Hair follicular keratinocyte (primary cell): ENCODE measurements at places on chromosomes 5 and 9. TPM values are rescaled to one million over a fixed set of nuclear protein-coding genes. Genes with fewer than 3 reads are reported as not detected.

The RLN1 gene
- 0.42 TPM in 1 of 2 replicates, not detected in the other for total RNA-seq

The RNF44 gene
- total RNA-seq: 8.2 and 11.6 TPM in 2 replicates

The ACOT12 gene
- not detected in 2 replicates for total RNA-seq

The BAAT gene
- not detected in 2 replicates for total RNA-seq

The MARCHF3 gene
- total RNA-seq: 1.5 and 2.1 TPM in 2 replicates

The MAMDC2 gene
- 2.2 and 7.7 TPM in 2 replicates for total RNA-seq

The CEL gene
- 0.08 and 1.2 TPM in 2 replicates for total RNA-seq

The CMYA5 gene
- total RNA-seq: under 0.01 TPM in 1 of 2 replicates, not detected in the other

The PCDHGA4 gene
- total RNA-seq: 0.08 and 0.15 TPM in 2 replicates

The SLC45A2 gene
- total RNA-seq: not detected in 2 replicates

The FYB1 gene
- total RNA-seq: 0.08 and 0.80 TPM in 2 replicates

The DNAH5 gene
- 0.23 and 0.38 TPM in 2 replicates for total RNA-seq

The DBH gene
- not detected in 2 replicates for total RNA-seq

The PDE6A gene
- under 0.01 TPM in 1 of 2 replicates, not detected in the other for total RNA-seq

The NXNL2 gene
- total RNA-seq: 0.08 and 0.23 TPM in 2 replicates

The SPINK4 gene
- total RNA-seq: not detected in 2 replicates

The IFNB1 gene
- total RNA-seq: not detected in 2 replicates

The GGTA1 gene
- not detected in 2 replicates for total RNA-seq

The NMUR2 gene
- total RNA-seq: not detected in 2 replicates
